ENCODE measurements at places on chromosomes 1 and 21. TPM values are rescaled to one million over a fixed set of nuclear protein-coding genes. Genes with fewer than 3 reads are reported as not detected.

EFNA3 gene
- 3.1 TPM for total RNA-seq

GUCA2A gene
- not detected for total RNA-seq

CYP4A11 gene
- total RNA-seq = not detected

CCDC27 gene
- not detected for total RNA-seq

RAB25 gene
- not detected for total RNA-seq

PTAFR gene
- 0.03 TPM for total RNA-seq

SLC25A34 gene
- 0.73 TPM for total RNA-seq

CD1D gene
- total RNA-seq = 0.59 TPM

TGFB2 gene
- 56.9 TPM for total RNA-seq

RGS7 gene
- total RNA-seq = 1.0 TPM

CRABP2 gene
- 13.8 TPM for total RNA-seq

IFI16 gene
- total RNA-seq = 88.2 TPM

GBP6 gene
- not detected for total RNA-seq

S100A7A gene
- not detected for total RNA-seq

CD53 gene
- not detected for total RNA-seq

ST6GALNAC5 gene
- total RNA-seq = 0.83 TPM

LENEP gene
- 0.33 TPM for total RNA-seq

TNFRSF18 gene
- total RNA-seq = not detected

CELA3A gene
- total RNA-seq = not detected

CYP4A22 gene
- not detected for total RNA-seq

DLGAP3 gene
- 0.07 TPM for total RNA-seq

CDCA8 gene
- 3.7 TPM for total RNA-seq

TTF2 gene
- total RNA-seq = 11.9 TPM

JAK1 gene
- 180 TPM for total RNA-seq

ESPN gene
- total RNA-seq = not detected

LEFTY1 gene
- total RNA-seq = 0.13 TPM

HOOK1 gene
- not detected for total RNA-seq

PPM1J gene
- 1.0 TPM for total RNA-seq

ACKR1 gene
- not detected for total RNA-seq

CNTN2 gene
- total RNA-seq = not detected

MYBPHL gene
- total RNA-seq = not detected

SPATA1 gene
- total RNA-seq = 0.46 TPM

TIAM1 gene
- 2.8 TPM for total RNA-seq

BSND gene
- total RNA-seq = not detected

DNAJC28 gene
- total RNA-seq = 0.96 TPM

RNF207 gene
- total RNA-seq = 11.1 TPM

CHRM3 gene
- total RNA-seq = 0.03 TPM

TMEM240 gene
- total RNA-seq = 4.0 TPM

REN gene
- not detected for total RNA-seq

TMEM39B gene
- 7.4 TPM for total RNA-seq

FCRL6 gene
- not detected for total RNA-seq

VHLL gene
- total RNA-seq = 0.92 TPM

TCHHL1 gene
- not detected for total RNA-seq

AMY1C gene
- not detected for total RNA-seq

ABL2 gene
- total RNA-seq = 41.3 TPM

SLAMF7 gene
- not detected for total RNA-seq

All from smooth muscle cell of the pulmonary artery (primary cell).